ENCODE measurements at places on chromosomes 3 and 15.

DNA sequence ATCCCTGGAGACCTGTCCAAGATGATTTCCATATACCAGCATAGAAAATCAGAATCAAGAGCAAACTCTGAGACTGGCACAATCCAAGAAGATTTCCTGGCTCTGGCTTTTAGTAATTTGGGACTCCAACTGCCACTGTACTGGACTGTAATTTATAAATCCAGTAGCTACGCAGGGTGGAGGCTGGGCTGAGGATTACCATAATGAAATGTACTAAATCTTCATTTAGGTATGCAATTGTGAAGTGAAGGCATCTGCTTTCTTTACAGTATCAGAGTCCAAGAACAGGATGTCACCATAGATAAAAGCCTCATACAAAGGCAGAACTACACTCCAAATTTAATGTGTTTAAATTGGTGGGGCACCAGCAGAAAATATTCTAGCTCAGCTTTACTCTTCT, 46.5 kb downstream of the TMEM39A start:
- DNase-seq = no peak

- no peak for DNase-seq
These were observed 326.7 kb upstream of the ROPN1 start for GRCh38 chr3:124318656-124319055.

DNA sequence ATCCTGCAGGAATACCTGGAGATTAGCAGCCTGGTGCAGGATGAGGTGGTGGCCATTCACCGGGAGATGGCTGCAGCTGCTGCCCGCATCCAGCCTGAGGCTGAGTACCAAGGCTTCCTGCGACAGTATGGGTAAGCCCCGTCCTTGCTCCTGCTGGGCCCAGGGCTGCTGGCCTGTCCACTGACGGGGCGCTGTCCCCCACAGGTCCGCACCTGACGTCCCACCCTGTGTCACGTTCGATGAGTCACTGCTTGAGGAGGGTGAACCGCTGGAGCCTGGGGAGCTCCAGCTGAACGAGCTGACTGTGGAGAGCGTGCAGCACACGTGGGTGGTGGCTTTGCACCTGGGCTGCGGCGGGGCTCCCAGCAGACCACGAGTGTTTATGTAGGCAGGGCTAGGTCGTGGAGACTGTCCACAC, 5.0 kb downstream of the FES start:
- DNase-seq = no peak

DNA sequence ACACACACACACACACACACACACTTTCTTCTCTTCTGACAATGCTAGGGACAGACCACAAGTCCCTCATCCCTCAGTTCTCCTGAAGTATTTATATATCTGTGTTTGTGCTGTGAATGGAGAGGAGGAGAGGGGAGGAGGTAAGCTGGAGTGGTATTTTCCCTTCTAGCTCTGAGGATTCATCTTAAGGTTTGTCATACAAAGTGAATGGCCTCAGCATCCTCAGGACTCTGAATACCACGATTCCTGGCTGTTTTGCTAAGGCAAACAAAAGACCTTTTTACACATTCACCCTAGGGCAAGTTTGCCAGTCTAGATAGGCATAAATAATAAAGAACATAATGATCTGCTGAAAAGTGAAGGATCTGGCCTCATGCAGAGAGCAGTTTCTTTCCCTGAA, 65.7 kb upstream of the CHMP2B start:
- DNase-seq = no peak

DNA sequence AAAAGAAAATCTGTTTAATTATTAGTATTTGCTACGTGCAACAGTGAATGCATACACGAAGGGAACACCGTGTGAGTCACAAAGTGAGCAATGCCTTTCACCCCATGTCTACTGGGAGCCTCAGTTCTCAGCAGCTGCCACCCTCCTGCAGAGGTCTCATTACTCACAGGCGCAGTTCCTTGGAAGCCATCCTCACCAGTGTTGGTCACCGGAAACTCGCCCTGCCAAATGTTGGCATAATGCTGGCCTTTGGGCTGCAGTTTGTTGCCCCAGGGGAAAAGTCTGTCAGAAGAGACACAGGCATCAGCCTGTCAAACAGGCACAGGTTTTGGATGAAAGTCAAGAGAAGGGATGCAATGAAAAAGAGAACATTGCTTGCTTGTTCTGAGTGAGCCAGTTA, 50.1 kb downstream of the SUMF1 start:
- DNase-seq = peak; percentile 92

GRCh38 chr15:70093070-70093469, 4.6 kb downstream of the TLE3 start:
- no peak for DNase-seq

GRCh38 chr3:21273259-21274025, 477.6 kb downstream of the ZNF385D start:
- peak; percentile 2 for DNase-seq

DNA sequence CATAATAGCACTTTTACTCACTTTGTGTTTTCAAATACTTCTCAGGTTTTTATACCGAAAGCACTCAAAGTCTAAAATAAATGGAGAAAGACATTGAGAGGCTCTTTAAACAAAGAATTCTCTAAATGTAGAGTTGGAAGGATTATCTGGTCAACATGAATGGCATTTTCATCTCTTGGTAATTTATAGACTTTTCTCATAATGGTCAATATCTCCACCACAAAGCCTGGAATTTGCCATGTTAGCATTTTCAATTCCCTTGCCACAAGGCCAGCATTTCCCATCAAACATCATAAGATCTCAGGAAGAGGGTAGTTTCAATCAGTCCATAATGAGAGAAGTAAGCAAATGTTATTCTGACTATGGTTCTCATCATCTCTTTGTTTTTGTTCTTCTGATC, 293.0 kb downstream of the CADM2 start:
- DNase-seq = no peak

- DNase-seq = peak; percentile 76
These were observed 130.6 kb downstream of the STAG1 start for GRCh38 chr3:136621628-136622027.

DNA sequence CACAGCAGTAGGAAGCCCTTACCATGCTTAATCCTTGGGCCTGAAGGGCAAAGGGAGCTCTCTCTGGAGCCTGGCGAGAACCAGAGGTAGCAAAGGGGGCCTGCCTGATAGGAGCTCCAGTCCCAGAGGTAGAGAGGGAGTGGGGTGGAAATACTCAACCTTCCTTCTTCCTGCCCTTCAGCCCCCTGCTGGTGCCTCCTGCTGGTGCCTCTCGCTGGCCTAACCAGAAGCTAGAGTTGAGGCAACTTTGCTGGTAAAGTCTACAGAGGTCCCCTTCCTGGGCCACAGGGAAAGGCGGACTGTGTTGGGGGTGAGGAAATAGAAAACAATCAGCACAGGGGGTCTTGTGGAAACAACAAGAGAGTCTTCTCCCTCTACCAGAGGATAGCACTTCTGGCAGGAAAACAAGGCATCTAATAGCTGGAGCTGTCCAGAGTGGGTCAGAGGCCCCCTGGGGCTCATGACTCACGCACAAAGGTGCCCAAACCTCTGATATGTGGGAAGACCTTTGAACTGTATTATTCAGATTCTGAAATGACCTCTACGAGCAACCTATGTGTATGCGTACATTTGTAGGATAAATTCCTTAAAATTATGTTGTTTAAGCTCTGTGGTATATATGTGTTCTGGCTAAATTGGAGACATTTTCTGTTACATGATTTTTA, 133.9 kb downstream of the LRRC28 start:
- DNase-seq = no peak

- no peak for DNase-seq
These were observed 47.2 kb upstream of the IQSEC1 start for GRCh38 chr3:13120289-13120927.

GRCh38 chr3:71066849-71067261, 516.7 kb downstream of the FOXP1 start:
- peak; percentile 65 for DNase-seq

DNA sequence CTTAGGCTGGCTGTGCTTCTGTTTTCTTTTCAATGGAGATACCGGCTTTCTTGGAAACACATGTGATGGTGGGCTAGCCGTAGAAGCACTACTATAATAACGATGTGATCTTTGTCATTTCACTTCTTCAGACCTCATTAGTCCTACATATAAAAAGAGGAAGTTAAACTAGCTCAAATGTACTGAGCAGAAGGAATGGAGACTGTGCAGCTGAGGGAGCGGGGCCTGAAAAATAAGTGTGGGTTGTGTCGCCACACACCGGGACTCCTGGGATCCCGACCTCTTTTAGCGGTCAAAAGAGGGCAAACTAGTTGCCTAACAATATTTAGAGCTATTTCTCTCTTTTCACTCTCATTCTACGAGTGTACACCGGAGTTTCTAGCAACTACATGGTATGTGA, 1.0 kb upstream of the RNF7 start:
- DNase-seq = no peak

DNA sequence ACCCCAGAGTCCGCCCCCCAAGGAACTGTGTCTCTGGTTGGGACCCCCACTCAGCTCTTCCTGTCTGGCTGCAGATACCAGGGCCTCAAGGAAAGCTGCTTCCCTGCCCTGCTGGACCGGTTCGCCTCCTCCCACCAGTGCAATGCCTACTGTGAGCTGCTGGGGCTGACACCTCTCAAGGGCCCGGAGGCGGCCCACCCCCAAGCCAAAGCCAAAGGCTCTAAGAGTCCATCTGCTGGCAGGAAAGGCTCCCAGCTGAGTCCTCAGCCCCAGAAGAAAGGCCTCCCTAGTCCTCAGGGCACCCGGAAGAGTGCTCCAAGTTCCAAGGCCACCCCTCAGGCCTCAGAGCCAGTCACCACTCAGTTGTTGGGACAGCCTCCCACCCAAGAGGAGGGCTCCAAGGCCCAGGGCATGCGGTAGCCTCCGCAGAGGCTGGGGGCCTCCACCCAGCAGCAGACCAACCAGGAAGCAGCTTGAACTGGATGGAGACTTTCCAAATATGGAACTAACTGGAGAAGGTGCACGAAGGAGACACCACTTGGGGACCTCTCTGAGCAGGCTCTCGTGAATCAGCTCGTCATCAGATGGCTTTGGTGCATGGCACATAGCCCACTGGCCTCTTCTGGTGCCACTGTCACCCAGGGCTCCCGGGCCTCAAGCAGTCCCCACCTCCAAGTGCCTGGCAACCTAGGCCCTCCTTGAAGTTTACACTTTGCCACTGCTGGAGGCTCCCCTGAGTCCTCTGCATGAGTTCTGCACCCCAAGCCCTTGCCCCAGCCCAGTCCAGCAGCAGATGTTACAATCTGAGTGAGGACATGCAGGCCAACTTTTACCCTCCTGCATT, 16.2 kb upstream of the SLC28A1 start:
- no peak for DNase-seq

DNA sequence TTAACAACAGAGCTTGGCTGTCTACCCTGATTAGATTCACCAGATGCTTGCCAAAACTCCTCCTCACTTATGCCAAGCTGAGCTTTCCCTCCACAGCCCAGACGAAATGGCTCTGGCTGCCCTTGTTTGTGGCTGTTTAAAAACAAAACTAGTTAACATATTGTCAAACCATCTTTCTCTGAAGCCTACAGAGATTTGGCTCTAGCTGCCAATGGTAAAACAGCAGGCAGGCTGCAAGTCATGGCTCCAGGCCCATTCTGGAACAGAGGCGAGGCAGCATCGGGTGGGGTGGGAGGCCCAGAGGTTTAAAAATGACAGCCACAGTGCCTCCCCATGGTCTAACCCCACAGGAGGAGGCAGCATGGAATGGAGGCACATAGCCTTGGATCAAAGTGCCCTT, 75.9 kb downstream of the SCN5A start:
- DNase-seq = no peak

DNA sequence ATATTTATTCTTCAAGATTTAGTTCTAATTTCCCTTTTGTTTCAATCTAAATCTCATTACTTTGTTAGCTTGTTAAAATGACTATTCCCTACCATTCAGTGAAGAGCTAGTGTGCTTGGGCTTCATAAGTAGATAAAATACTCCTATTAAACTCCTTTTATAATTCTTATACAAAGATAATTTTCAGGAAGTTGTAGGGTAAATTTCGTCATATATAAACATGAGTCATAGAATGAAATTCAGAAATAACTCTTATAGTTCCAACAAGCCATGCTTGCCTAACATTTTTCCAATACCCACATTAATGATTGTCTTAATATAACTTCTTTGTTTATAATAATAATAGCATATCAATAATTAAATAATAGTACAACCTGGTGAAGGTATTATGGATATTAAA, 407.3 kb downstream of the NAALADL2 start:
- DNase-seq = peak; percentile 78
